ENCODE measurements at places on chromosomes 7 and 10.

DNA sequence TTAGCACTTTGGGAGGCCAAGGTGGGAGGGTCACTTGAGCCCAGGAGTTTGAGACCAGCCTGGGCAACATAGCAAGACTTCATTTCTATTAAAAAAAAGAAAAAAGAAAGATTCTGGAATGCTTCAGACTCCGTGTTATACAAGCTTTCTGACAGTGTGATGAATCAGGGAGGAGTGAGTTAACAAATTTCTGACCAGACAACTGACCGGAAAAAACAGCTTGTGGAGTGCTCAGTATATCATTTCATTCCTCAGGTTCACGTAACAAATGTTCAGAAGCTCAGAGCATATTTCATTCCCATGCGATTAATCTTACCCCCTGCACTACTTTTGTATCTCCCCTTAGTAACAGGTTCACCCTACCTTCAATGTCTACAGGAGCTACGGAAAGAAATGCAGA lies 28.6 kb upstream of the TNPO3 start:
- DNase-seq, result no peak

DNA sequence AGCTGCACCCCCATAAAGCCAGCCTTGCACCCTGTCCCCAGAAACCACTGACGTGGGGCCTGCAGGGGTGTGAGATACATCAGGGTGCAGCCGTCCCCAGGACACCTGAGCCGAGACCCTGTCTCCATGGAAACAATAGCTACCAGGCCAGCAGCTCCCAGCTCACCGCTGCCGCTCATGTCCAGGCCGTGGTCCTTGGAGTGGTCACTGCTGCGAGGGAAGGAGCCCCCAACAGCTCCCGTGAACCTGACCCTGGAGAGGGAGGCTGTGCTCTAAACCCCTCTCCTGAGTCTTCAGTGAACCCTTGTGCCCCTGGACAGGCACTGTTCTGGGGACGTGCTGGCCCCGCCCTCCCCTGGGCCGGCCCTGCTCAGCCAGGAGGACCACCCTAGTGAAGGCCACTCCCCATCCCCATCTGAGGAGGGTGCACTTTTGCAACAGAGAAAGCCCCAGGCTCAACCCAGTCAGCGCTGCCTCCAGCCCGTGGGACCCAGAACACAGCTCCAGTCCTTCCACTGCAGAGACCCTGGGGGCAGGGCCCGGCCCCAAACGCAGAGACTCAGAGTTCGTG lies 19.6 kb upstream of the INPP5A start:
- no peak for DNase-seq

- no peak for DNase-seq
Observed at GRCh38 chr7:56537952-56538351, 421.7 kb upstream of the NUPR2 start.

- no peak for DNase-seq
Observed at GRCh38 chr10:37747081-37747480, 110.3 kb downstream of the ZNF248 start.

DNA sequence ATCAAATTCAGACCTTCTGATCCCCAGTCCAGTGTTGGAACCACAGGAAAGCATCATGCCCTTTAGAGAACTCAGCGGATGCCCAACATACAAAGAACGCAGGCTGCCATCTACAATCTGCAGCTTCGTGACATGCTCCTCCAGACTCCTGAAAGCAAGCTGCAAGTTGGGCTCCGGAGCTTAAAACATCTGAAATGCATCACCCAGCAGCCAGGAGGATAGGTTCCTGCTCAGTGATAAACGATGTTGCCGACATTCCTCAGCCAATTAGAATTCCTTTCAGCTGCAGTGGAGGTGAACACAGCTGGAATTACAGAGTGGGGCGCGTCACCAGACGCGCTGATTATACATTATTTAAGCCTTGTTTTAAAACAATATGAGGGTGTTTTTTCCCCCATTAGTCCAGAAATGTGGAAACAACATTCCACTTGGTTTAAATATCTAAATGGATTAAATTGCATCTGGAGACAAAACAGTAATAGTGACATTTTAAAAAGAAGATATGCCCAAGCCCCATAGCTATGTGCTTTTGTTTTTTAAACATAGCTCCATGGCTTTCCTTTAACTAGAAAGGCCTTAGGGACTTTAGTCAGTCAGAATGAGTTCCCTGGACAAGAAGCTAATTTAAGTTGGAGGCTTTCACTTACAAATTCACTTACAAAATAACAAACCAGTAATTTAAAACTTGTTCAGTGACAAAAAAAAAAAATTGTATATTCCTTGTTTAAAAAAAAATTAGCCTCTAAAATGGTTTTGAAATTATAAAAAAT lies 6.3 kb downstream of the SMURF1 start:
- DNase-seq, result no peak

GRCh38 chr7:99016196-99016595 lies 127.7 kb downstream of the SMURF1 start:
- DNase-seq, result no peak

DNA sequence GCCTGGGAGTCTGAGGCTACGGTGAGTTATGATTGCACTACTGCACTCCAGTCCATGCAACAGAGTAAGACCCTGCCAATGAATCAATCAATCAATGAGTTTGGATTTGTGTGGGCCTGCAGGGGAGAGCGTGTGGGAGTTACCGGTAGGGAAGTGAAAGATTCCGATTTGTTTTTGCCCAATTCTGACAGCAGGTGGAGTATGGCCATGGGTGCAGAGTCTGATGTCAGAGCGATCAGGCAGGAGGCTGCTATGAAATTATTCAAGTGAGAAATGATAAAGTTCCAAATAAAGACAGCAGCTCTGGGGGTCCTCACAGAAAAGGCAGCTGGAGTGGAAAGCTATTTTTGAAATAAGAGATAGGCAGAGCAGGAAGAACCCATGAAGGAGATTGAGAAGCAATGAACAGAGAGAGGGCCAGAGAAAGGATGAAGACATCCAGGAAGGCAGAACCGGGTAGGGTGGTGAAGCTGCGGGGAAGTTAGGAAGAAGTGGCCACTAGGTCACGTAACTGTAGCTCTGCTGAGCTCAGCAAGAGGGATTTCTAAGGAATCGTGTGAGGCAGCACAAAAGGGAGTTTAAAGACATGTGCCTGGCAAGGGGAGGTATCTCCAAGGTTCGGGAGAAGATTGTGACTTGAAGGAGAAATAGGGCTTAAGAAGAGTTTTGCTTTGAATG lies 93.7 kb upstream of the NMT2 start:
- DNase-seq, result peak; percentile 11

DNA sequence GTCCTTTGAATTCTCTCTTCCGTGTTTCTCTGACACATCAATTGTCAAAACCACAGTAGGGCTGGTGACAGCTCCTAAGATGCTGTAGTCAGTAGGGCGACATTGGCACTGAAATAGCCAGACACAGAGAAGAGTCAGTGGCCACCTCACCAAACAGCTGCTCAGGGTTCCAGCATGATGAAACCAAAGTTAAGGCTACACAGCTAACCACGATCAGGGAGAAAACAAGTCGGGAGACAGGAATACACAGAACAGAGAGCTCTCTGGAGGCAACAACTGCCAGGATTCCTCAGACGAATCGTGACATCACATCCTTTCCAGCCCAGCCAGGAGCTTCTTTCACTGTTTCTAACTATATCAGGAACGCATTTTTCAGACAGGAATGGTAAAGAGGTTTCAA lies 922.2 kb downstream of the SORCS1 start:
- DNase-seq, result no peak

- no peak for DNase-seq
Observed at GRCh38 chr7:14835384-14835783, 67.2 kb downstream of the DGKB start.

DNA sequence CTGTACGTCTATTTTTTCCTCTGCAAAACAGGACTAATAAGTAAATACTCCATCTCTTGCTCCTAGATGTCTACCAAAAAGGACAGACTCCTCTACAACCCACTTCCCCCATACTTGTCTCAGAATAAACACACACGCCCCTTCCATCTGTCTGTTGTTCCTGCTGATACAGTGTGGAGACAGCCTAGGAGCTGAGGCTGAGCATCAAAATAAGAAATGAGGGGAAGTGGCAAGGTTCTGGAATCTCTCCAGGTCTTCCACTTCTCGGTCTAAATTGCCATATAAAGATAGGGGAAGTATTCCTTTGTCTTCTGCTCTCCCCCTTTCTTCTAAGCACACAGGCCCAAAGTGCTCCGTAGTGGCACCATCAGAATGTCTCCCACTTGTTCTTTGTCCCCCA lies 30.8 kb upstream of the VSIR start:
- DNase-seq, result no peak

- DNase-seq, result no peak
Observed at GRCh38 chr10:112519133-112519761, 72.2 kb downstream of the VTI1A start.

- DNase-seq, result no peak
Observed at GRCh38 chr7:70439651-70440050, 692.3 kb upstream of the GALNT17 start.

DNA sequence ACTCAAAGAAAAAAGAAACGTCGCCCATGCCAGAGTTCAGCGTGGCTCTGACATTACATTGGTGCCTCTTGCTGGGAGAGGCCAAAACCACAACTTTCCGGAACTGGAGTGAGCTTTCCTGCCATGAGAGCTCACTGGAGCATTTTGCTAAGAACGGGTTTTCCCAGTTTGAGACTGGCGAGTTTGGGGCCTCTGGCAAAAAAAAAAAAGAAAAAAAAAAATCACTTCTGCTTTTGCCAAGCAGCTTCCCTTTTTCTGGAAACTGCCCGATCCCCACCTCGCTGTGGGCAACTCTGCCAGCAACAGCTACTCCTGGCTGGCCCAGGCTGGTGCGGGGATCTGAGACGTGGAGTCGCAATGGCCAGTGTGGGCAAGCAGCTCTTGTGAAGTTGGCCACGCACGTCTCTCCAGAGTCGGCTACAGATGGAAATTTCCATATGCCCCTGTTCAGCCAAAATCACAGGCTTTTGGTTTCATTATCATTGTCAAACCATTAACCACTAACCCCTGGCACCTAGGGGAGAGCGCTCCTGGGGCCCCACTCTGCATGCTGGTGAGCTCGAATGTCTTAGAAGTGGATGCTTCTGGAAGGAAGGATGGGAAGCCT lies 25.7 kb downstream of the PRKAG2 start:
- DNase-seq, result peak; percentile 64

- DNase-seq, result no peak
Observed at GRCh38 chr7:99387912-99388311, 13.4 kb downstream of the ARPC1B start.

DNA sequence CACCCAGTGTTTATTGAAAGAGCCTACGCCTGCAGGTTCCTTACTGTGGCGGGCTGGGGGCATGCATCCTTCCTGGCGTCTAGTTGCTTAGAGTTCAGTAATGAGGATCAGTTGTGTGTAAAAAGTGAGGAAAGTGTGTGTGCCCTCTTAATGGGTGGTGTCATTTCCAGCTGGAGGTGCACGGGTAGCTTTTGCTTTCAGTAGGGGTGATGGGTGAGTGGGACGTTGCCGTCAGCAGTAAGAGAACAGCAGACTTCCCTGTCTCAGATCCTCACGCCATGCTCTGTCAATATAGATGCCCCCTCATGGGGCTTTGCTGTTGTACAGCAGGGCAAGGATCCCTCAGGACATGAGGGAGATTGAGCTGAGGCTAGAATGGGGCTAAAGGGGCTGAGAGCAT lies 352.6 kb upstream of the GALNT17 start:
- no peak for DNase-seq

- DNase-seq, result no peak
Observed at GRCh38 chr7:409339-410281, 110.0 kb downstream of the PDGFA start.
